ENCODE measurements at places on chromosomes 6 and 20.
A peak's percentile ranks its signal among the peaks of the same experiment; 100 is the strongest.

- peaks cover 17% of the 10 kb centered on the region for H3K4me1 ChIP-seq
- no peaks in the 10 kb centered on the region for H3K27me3 ChIP-seq
- H3K36me3 ChIP-seq, result no peaks in the 10 kb centered on the region
- peak overlapping the region; percentile 74 for H3K27ac ChIP-seq
- DNase-seq, result peak; percentile 81
- H3K4me3 ChIP-seq, result no peak overlapping the region
Observed at GRCh38 chr20:50540620-50541605, 30.7 kb downstream of the PTPN1 start.

- H3K4me3 ChIP-seq, result no peak overlapping the region
- no peaks in the 10 kb centered on the region for H3K36me3 ChIP-seq
- H3K4me1 ChIP-seq, result no peaks in the 10 kb centered on the region
- DNase-seq, result no peak
- H3K27ac ChIP-seq, result no peak overlapping the region
Observed at GRCh38 chr6:72975352-72975752, 249.9 kb downstream of the KHDC1L start.

DNA sequence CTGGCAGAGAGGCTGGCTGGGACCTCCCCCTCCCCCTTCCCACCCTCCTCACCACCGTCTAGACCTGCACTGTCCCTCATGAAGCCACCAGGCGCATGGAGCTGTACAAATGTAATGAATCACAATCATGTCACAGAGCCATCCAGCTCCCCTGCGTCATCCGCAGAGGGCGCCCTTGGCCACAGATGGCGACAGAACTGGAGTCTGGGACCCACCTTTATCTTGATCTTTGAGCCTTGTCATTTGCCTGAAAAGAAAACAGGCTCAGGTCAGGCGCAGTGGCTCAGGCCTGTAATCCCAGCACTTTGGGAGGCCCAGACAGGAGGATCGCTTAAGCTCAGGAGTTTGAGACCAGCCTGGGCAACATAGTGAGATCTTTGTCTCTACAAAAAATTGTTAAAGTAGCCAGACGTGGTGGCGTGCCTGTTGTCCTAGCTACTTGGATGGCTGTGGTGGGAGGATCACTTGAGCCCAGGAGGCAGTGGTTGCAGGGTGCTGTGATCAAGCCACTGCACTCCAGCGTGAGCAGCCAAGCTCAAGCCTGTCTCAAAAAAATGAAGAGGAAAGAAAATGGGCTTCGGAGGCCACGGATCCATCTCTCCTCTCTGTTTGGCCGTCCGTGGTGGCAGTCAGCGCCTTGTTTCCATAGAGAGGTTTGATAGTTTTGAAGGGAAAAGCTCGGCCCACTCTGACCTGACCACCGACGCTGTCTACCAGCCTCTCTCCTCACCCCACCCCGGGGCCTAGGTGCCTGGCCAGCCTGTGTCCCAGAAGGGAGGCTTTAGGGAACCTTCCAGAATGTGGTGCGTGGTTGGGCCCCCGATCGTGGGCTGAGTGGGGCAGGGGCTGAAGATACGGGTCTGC is 6.2 kb downstream of the COL9A3 start:
- no peak overlapping the region for H3K27ac ChIP-seq
- peaks cover 16% of the 10 kb centered on the region for H3K4me1 ChIP-seq
- H3K4me3 ChIP-seq, result no peak overlapping the region

GRCh38 chr20:53750827-53751619 is 157.4 kb upstream of the ZNF217 start:
- H3K4me3 ChIP-seq, result no peak overlapping the region
- H3K4me1 ChIP-seq, result peaks cover 16% of the 10 kb centered on the region
- peak overlapping the region; percentile 77 for H3K27ac ChIP-seq
- DNase-seq, result peak; percentile 80
- no peaks in the 10 kb centered on the region for H3K27me3 ChIP-seq

GRCh38 chr6:130473886-130474285 is 108.1 kb downstream of the TMEM200A start:
- no peaks in the 10 kb centered on the region for H3K27me3 ChIP-seq
- DNase-seq, result peak; percentile 77
- H3K4me3 ChIP-seq, result no peak overlapping the region
- no peak overlapping the region for H3K27ac ChIP-seq

DNA sequence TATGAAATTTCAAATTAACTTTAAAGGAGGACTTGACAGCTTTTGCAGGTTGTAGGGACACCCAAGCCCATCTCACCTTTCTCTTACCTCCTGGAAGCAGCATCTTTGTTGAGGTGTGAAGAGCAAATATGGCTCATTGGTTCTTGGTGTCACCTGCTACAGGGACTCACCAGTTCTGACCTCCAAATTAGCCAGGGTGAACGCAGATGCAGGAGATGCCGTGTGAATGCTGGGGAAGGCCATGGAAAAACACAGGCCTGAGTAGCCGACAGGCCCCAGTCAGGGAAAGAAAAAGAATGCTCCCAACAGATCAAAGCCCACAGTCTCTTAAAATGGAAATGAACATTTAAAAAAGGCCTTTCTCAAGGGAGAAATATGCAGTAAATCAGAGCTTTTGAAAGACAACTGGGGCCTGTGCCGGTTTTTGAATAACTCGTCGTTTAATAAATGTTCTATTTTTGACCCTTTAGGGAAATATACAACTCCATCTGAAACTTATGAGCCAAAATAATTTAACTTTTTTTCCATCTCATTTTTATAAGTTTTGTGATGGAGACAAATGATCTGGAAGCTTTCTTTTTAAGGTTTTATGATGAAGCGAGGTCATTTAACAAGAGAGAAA is 167.5 kb downstream of the CD83 start:
- no peaks in the 10 kb centered on the region for H3K27me3 ChIP-seq
- no peaks in the 10 kb centered on the region for H3K36me3 ChIP-seq
- no peak overlapping the region for H3K27ac ChIP-seq
- no peak overlapping the region for H3K4me3 ChIP-seq

- no peak overlapping the region for H3K27ac ChIP-seq
- no peaks in the 10 kb centered on the region for H3K36me3 ChIP-seq
- no peak overlapping the region for H3K4me3 ChIP-seq
Observed at GRCh38 chr20:49462626-49463025, 19.8 kb downstream of the KCNB1 start.

GRCh38 chr20:61307686-61308476 is 55.8 kb downstream of the CDH4 start:
- H3K27me3 ChIP-seq, result no peaks in the 10 kb centered on the region
- H3K4me1 ChIP-seq, result no peaks in the 10 kb centered on the region
- H3K4me3 ChIP-seq, result peak overlapping the region; percentile 16
- no peak overlapping the region for H3K27ac ChIP-seq
- no peak for DNase-seq

DNA sequence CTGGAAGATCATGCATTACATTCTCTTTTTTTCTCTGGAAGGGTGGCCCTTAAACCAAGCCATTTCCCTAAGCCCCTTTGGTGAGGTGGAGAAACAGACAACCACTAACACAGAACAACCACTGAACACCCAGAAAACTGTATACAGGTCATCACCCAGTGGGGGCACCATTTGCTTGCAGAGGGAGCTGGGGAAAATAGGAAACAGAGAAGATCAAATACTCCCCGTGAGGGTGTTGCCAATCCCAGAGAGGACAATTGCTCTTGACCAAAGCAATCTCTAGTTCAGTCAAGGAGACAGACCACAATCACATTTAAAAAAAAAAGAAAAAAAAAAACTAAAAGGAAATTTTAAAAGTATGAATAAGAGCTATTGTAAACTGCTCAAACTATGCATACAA is 865 bp upstream of the DAAM2 start:
- H3K36me3 ChIP-seq, result no peaks in the 10 kb centered on the region
- no peak overlapping the region for H3K27ac ChIP-seq
- no peak overlapping the region for H3K4me3 ChIP-seq
- DNase-seq, result no peak

DNA sequence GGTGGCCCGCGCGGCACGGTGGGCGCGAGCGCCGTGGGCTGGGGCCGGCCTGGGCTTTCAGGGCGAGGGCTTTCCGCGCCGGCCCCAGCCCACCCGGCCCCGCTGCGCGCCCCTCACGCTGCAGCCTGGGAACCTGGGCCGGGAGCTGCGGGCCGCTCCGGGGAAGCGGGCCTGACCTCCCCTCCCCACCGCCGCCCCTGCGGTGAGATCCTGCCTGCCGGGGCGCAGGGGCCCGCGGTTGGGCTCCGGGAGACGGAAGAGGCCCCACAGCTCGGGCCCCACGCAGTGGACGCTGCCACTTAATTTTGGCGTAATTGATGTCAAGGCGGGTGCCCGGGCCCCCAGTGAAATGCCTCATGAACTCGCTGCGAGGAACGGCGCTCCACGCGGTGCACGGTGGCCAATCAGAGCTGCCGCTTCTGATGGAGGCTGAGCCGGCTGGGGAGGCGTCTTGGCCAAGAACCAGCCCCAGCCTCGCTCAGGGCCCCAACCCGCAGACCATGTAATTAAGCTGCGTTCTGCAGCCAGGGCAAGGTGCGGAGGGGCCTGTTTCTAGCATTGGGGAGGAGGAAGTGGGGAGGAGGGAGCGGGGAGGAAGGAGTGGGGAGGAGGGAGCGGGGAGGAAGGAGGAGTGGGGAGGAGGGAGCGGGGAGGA is 96.1 kb upstream of the BHLHE23 start:
- H3K36me3 ChIP-seq, result no peaks in the 10 kb centered on the region
- H3K27ac ChIP-seq, result no peak overlapping the region
- no peak overlapping the region for H3K4me3 ChIP-seq
- no peak for DNase-seq

- H3K27me3 ChIP-seq, result no peaks in the 10 kb centered on the region
- DNase-seq, result no peak
- H3K4me1 ChIP-seq, result no peaks in the 10 kb centered on the region
Observed at GRCh38 chr6:6996124-6996523, 111.6 kb upstream of the RREB1 start.

DNA sequence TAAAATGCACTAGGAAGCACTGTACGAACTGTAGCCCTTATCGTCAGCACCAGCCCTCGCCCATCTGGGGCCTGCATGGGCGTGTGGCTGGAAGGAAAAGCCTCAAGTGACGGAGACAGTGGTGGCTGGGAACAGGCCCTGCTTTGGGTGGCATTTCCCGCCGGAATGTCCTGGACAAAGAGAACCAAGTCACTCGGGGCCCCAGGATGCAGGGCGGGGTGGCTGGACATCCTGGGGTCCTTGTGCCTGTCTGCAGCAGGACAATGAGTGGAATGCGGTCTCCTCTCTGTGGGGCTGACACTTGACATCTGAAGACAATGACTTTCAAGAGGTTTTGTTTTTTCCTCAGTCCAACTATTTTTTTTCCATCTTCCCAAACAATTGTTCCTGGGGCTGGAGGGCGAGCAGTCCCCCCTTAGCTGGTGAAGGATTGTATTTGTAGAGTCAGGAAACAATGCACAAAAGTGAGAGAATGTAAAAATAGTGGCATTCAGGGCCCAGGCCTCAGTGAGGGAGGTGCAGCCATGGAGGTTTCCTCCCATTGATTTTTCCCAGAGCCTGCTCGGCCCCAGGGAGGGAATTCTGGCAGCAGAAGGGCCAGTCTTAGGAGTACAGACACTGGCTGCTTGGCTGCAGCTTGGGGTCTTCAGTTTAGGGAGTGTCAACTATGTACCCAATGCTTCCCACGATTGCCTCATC is 64.4 kb downstream of the PREX1 start:
- H3K4me3 ChIP-seq, result no peak overlapping the region
- no peak for DNase-seq
- H3K4me1 ChIP-seq, result no peaks in the 10 kb centered on the region
- H3K27me3 ChIP-seq, result no peaks in the 10 kb centered on the region

DNA sequence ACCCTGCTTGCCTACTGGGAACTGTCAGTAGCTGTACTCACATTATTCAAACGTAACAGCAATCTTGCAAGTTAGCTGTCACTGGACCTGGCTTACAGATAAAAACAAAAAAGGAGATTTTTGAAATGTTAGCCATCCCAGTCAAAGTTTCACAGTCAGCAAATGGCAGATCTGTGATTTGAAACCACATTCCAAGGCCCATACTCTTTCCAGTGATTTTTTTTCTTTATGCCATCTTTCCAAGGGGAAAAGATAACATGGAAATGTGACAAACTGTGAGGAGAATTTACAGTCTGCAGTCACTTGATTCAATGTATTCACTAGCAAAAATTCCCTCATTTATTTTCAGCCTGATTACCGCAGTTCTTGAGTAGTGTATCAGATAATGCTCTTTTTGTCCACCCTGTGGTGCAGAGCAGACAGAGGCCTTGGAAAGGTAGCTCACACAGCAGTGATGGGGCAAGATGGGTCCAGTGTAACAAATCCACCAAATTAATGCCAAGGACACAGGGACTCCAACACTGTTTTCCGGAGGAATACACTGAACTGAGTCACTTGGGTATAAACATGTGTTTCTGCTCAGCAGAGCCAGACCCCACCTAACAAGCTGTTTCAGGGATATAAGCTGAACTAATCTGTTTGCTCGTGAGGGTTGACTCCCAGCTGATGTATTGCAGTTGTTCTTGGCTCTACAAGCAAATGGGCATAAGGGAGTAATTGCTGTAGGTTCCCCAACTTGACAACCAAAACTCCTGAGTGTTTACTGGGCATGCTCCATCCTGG is 49.9 kb upstream of the ADGRF1 start:
- peaks cover 25% of the 10 kb centered on the region for H3K4me1 ChIP-seq
- no peaks in the 10 kb centered on the region for H3K27me3 ChIP-seq
- no peak for DNase-seq
- H3K36me3 ChIP-seq, result no peaks in the 10 kb centered on the region

- peaks cover 6% of the 10 kb centered on the region for H3K4me1 ChIP-seq
- H3K4me3 ChIP-seq, result no peak overlapping the region
- no peak overlapping the region for H3K27ac ChIP-seq
- no peaks in the 10 kb centered on the region for H3K27me3 ChIP-seq
Observed at GRCh38 chr20:63293456-63293855, 470 bp downstream of the COL20A1 start.

GRCh38 chr6:138654715-138655634 is 118.6 kb upstream of the CCDC28A start:
- no peak overlapping the region for H3K27ac ChIP-seq
- no peaks in the 10 kb centered on the region for H3K36me3 ChIP-seq
- H3K4me3 ChIP-seq, result no peak overlapping the region
- H3K27me3 ChIP-seq, result no peaks in the 10 kb centered on the region
- DNase-seq, result no peak
- no peaks in the 10 kb centered on the region for H3K4me1 ChIP-seq

DNA sequence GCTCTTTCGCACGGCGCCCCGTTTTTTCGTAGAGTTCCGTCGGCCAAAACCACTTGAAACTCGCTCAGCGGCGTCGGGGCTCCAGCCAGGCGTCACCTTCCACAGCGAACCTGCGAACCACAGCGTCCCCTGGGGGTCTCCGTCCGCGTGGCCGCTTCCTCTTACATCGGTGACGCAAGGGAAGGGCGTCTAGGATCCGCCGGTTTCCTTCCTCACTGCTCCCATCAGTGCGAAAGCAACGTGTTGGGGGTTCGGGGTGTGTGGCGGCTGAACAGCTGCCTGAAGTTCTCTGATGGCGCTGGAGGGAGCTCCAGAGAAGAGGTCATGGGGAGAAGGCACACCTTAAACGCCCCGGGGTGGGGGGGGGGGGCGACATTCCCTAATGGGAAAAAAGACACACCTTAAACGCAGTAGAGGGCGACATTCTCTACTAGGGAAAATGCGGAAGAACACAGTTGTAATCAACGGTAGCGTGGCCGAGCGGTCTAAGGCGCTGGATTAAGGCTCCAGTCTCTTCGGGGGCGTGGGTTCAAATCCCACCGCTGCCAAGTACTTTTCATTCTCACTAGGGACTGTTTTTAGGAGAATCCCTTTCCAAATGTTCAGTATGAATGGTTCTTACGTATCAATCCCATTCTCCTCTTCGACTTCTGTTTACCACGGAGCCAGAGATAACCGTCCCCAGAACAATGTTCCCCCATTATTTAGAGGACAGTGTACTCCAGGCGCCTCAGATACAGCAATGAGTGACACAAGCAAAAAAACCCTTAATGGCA is 16.4 kb downstream of the ZNF311 start:
- H3K27ac ChIP-seq, result no peak overlapping the region
- DNase-seq, result peak; percentile 70
- peak overlapping the region; percentile 58 for H3K4me3 ChIP-seq
- H3K27me3 ChIP-seq, result no peaks in the 10 kb centered on the region
